ENCODE measurements at places on chromosomes 3 and 15.

DNA sequence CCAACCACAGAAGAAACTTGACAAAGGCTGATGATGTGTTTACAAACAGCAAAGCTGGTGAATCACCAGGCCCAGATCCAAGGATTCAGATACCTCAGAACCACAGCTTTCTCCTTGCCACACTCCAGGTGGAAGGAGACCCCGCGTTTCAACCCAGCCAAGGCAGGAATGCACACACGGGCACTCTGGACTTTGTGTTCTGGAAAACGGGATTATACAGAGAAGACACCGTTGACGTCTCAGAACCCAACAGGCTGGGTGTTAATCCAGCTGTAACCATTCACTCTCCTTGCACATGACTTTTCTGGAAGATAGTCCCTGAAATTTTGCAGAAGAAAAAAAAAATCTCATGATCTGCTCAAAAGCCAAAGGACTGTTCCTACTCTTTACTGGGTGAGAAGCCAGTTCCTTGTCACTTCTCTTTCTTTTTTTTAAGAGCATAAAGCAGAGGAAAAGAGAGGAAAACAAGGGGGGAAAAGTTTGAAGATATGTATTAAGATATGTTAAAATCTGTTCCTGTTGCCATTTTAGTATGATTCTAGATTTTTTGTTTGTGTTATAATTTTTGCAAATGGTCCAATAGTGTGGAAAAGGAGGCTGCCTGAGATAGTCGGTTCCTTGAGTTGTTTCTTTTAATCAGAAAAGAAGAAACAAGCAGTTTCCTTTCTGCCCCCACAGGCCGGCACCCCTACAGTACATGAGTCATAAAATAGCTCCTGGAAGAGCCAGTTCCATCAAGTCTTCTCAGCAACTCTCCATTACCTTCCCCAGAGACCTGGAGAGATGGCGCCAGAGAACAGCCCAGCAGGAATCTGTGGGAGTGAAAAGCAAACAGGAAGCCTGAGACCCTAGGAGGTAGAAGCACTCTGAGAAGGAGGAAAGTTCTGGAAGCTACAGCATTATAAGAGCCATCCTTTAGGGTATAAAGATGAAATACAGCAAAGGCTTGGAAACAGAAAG lies 73.1 kb downstream of the RORA start:
- DNase-seq, result no peak

DNA sequence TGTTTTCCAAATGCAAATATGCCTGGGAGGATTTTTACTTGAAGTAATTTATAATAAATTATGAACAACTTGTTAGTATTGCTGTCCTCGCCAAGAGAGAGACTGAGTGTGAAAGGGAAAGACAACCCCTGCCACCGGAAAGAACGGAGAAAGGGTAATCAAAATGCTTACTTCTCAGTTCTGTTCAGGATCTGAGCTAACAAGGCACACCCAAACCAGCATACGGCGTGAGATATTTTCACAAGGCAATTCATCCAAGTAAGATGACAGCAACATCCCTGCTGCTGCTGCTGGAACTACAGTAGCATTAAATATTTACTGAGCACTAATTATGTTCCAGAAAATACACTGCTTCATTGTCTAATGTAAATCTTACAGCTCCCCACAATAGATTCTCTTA lies 96.1 kb downstream of the KBTBD8 start:
- no peak for DNase-seq

DNA sequence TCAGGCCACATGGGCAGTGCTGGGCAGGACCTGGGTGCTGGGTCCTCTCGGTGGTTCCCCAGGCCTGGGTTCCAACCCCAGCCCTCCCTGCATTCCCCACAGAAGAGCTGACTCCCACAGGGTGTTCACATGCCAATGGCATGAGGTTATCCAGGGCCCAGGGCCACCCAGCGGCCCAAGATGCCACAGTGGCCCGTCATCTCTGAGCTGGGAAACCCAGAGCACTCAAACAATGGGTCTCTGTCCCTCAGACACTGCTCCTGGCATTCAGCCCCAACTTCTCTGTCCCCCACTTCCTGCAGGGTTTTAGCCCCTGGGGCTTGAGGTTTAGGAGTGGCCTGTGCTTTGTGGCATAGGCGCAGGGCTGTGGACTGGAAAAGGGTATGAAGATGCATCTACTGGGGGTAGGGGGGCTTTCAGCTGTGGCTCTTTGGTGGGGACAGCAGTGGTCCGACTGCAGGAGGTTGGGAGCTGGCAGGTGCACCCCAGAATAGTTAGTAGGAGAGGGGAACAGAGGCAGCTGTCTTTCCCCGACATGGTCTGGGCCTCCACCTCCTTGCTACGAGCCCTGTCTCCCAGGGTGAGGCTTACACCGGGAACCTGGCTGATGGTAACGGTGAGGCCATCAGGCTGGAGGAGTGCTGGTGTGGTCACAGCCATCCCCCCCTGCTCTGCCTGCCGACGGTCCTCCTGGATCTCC lies 1.7 kb downstream of the CCDC9B start:
- DNase-seq, result no peak

DNA sequence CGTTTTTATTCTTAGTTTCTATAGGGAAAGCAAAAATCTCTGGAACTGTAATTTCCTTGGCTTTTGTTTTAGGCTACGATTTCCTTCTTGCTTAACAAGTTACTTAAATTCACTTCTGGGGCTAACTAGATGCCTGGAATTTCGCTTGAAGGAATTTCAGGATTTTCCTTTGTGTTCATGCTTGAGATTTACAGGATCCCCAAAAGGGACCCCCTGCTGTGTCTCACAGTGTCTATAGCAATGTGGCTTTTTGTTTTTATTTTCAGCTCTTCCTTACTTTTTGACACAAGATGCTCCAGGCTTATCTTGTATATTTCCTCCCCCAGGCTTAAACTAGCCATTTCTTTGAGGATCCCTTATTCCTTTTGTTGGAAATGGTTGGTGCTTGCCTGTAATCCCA lies 95.5 kb upstream of the DPPA4 start:
- no peak for DNase-seq

DNA sequence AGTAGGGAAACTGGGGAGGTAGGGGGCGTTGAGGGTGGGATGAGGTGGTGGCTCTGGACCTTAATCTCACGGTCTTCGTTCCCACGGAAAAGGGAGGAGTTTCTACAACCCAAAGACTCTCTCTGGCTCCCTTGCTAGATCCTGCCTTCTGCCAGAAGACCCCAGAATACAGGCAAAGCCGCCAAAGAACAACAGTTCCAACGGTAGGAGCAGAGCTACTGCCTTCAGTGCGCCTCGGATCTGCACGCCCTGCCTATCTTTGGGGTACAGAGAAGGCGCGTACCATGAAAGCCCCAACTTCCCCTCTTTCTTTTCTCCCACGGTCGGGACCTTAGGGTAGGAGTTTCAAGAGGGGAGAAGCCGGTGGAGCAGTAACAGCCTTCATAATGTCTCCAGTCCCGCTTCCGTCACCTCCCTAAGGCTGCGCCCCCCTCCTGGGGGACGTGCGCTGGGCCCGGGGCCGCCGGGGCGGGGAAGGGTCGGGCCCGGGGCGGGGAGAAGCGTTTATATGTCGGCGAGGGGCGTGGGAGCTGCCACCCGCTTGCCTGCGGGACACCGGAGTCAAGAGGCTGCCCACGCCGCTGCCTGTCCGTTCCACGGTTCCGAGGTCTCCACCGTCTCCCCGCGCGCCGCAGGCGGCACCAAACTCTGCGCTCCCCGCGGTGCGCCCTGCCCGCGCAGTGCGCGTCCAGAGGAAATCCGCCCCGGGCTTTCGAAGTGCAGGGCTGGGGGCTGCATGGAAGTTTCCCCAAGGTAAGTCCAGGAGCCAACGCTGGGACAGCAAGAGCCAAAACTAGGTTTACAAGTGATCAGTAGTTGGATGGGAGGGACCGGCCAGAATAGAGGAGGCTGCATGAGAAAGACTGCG lies at the start of gene COL6A6:
COL6A6 (plus strand) TSS at position 533 of the 868 bp plus-strand sequence. CDS start 43,188 bp downstream, outside the sequence.
- DNase-seq, result no peak

DNA sequence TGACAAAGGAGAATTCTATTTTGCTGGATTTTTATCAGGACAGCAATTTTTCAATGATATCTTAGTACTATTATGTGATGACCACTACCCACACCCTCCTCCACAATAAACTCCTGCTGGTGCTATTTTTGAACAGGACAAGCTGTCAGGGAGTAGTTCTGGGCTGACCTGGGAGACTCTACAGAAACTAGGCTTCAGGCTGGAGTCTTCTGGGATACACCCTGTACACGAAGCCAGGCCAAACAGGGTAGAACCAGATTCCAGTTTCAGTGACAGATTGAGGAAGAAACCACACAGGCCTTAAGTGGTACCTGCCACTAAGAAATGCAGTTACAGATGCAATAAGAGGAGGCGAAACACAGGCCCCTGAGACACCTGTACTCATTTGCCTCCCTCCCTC lies 12.8 kb downstream of the NMNAT3 start:
- no peak for DNase-seq

- DNase-seq, result no peak
Measured at GRCh38 chr3:195508185-195508584, 34.9 kb downstream of the PPP1R2 start.

DNA sequence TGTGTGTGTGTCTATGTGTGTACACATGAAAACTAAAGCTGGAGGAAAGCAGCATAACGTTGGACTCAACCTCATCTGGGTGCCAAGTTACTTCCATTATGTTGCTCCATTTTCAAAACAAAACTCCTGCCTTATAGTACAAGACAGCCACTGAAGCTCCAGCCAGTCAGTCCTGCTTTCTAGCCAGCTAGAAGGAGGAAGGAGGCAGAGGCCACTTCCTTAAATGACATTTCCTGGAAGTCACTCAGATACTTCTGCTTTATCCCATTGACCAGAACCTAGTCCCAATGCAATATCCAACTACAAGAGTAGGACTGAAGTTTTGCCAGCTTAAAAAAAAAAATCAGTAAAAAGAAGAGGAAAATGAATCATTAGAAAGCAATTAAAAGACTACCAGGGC lies 31.7 kb downstream of the CADPS start:
- no peak for DNase-seq

- DNase-seq, result peak; percentile 37
Measured at GRCh38 chr15:65833501-65834205, 35.6 kb upstream of the RAB11A start.

- DNase-seq, result no peak
Measured at GRCh38 chr15:85589851-85590250, 204.9 kb downstream of the KLHL25 start.
